ENCODE measurements at places on chromosomes 2 and 18.

DNA sequence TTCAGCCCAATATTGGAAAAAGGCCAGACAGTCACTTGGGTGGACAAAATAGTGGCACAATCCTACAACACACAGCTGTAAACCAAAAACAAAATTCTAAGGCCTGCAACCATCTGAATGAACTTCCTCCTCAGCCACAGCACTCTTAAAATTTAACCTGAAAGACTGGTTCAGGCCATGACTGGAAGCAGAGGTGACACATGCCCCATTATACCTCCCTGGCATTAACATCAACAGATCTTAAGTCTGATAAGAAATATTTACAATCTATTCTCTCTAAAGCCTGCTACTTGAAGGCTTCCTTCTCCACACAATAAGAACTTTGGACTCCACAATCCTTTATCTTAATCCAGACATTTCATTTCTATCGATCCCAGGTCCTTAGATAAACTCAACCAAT lies 192.4 kb upstream of the LRP1B start:
- no peak for DNase-seq

DNA sequence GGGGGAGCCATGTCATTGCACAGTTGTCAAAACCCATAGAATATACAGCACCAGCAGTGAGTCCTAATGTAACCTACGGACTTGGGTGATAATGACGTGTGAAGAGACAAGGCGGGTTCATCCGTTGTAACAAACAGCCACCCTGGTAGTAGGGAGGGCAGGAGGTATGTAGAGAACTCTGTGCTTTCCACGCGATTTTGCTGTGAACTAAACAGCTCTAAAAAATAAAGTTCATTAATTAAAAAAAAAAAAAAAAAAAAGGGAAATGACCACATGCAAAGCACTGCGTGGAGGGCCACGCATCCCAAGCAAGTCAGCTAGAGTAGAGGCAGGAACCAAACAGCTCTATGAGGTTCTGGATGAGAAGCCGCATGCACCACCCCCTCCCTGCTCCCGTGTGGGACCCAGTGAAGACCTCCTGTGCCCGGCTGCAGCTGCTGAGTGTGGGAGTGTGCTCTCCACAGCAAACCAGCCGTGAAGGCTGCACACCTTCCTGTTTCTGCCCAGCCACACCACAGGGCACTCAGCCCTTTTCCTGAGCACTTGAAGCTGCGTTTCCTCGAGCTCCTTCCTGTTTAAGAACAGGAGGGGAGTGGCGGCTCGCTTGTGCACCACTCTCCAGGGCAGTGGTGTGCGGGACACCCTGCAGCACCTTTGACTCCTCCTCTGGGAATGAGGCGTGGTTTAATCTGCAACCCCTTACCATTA lies 65.6 kb downstream of the ODC1 start:
- no peak for DNase-seq

DNA sequence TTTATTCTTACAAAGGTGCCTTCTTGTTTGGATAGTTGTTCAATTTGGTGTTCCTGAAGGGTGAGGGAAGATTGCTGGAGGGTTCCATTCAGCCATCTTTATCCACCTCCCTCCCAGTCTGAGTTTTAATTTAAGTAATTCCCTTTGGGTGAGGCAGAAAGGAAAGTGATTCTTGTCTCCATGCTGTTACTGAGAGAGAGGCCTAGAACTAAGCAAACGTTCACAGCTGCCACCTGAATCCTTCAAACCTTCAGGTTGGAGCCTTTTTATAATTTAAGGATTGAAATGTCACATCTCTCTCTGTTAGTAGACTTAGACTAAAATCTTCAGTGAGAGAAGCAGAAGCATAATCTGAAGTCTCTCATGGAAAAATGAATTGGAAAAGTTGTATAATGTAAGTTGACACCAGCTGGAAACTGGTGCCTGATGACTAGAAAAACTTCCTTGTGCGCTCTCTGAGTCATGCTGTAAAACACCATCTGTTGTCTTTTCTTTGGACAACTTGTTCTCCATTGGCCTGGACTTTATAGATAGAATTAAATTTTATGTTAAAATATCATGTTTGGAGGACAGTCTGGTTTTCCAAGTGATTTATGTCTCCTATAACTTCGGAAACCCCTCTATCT lies 14.6 kb downstream of the STRADB start:
- DNase-seq, result no peak

DNA sequence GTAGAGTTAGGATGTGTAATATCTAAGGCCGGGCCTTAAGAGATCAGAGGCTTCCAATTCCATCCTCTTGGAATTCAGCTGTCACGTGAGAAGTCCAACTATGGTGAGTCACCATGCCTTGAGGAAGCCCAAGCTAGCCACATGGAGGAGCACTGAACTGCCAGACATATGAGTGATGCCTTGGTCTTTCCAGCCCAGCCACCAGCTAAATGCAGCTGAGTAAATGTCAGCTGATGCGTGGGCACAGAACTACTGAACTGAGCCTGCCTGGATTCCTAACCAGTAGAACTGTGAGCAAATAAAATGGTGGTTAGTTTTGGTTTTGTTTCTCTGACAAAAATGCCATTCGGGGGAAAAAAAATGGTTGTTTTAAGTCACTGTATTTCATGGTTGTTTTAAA lies 153.7 kb upstream of the SERTAD2 start:
- DNase-seq, result peak; percentile 94

DNA sequence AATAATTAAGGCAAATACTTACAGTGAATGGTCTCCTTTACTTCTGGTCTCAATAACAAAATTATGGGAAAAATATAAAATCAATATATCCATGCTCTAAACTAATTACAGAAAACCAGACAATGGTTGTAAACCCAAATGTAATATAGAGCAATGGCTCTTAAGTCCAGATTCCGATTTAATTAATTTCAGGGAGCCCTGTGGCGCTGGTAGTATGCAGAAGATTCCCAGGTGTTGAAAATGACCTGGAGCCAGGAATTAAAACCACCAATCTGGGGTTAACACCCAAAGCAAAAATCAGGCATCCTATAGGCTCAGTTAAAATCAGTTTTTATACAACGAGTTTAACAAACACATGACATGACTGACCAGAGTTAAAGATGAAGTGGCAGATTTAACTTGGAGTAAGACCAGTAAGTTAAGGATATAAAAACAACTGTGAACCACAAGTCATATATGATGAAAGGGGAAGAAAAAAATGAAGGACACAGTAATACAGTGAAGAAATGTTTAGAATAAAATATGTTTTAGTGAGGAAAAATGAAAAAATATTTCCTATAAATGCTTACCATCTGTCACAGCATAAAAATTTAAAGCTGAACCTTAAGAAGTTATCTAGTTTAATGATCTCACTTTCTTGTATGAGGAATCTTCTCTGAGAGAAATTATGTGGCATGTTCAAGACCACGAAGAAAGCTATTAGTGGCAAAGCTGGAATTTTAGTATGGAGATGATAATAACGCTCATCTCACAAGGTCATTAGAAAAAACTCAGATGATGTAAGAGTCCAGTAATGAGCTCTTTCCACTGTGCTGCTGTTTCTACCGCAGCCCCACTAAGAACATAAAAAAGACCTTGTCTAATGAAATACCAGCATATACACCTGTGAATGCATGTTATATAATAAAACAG lies 45.8 kb upstream of the FLACC1 start:
- DNase-seq, result peak; percentile 86

DNA sequence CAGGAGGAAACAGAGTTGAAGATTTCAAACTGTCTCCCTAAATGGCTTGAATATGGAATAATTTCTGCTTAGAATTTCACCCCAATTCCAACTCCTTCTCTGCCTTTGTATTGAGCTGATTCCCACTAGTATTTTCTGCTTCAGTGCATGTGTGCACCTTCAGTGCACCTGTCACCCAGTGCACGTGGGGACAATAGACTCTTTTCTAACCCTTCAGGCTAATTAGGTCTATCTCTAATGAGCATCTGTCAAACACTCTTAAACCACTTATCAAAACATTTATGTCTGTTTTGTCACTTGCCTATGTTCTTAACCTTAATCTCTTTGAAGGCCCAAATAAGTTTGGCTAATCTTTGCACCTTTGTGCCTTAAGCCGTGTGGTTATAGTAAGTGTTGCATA lies 232.0 kb upstream of the NETO1 start:
- no peak for DNase-seq

DNA sequence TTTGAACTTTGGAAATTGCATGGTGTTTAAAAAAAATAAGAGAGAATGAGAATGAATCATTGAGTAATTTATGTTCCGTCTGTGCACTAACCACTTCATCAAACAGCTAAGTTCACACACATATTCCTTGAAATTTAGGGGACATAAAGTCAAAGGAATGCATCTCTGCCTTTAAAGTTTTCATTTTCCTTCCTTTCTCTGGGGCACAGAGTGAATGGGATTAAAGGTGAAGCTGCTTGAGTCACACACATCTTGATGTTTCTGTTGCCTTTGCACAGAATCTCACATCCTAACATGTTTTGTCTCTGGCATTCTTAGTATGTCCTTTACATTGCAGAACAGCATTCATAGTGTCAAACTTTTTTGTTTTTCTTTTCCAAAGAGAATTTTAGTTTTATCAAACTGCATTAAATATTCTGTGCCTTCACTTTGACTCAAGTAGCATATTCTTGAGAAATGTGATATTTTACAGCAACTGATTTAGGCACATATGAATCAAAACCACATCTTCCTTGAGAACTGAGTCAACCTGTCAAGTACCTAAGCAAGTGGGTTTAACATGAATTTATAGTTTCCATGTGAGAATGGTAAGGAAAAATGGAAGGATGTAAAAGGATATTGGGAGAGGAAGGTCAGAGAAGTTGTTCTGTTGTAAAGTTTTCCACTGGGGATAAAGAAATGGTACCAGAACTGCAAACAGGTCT lies 169.1 kb upstream of the THUMPD2 start:
- peak; percentile 34 for DNase-seq

DNA sequence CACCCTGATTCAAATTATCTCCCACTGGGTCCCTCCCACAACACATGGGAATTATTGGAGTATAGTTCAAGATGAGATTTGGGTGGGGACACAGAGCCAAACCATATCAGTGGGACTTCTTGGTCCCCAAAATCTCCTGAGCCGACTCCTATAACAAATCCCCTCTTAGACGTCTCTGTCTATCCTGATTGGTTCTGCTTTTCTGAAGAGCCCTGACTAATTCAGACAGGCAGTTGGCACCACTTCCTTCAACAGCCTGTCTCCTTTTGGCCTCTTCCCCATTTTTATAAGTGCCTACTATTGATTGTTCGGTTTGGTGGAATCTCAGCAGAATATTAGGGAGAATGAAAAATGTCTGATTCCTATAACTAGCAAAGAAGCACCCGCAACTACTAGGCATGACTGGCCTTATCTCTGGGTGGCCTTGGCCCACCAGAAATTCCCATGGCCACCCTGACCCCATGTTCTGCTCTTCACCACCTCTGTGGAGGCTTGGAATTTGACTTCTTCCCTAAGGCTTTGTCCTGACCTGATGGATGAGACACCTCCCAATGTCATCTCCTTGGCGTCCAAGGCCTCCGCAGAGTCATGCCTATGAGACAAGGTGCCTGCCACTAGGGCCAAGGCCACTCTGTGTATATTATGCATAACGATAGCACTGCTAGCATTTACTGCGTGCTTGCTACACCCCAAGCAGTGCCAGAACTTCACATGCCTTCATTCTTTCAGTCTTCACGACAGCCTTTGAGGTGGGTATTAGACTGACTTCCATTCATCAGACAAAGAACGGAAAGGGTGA lies 218.9 kb upstream of the COPS8 start:
- no peak for DNase-seq

- DNase-seq, result no peak
These were observed 426.3 kb upstream of the PKDCC start for GRCh38 chr2:41621563-41621962.

- DNase-seq, result no peak
These were observed 39.4 kb upstream of the CTDP1 start for GRCh38 chr18:79640064-79640672.

DNA sequence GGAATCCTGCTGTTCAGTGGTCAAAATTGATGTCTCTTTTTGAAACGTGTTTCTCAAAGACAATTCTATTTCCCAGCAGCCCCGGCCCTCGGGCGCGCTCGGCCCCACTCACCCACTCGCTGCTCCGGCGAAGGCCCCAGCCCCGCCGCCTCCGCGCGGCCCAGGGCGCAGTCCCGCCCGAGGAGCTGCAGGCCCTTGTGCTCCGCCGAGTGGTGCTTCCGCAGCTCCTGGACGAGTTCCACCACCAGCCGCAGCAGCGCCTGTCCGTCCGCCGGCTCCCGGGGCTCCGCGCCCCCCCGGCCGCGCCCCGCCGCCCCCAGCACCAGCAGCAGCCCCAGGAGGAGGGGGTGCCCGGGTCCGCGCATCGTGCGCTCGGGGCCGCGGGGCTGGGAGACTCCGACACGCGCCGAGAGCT lies 413 bp downstream of the ALKAL2 start:
- DNase-seq, result no peak

DNA sequence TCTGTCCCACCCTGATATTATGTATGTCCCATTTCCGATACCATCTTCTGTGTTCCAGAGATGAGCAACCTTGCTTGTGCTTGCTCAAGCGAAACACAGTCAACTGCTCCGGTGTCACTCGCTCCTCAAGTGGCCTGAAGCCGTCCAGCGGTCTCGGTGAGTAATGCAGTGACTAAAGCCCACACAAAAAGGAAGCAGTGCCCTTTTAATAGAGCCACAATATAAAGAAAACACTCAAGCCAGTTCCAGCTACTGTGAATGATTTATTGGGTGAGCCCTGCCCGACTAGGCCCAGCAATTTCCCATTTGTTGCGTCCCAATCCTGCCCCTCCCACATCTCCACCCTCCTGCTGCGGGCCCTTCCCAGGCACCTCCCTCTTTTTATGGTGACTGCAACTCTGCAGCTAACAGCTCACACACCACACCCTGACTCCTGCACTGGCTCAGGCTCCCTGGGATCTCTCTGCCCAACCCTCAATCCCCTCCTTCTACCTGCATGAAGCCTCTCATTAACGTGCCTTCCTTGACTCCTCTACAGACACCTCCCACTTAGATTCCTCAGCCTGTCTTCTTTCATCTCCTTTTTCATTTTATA lies 44.2 kb upstream of the DSC1 start:
- DNase-seq, result no peak

DNA sequence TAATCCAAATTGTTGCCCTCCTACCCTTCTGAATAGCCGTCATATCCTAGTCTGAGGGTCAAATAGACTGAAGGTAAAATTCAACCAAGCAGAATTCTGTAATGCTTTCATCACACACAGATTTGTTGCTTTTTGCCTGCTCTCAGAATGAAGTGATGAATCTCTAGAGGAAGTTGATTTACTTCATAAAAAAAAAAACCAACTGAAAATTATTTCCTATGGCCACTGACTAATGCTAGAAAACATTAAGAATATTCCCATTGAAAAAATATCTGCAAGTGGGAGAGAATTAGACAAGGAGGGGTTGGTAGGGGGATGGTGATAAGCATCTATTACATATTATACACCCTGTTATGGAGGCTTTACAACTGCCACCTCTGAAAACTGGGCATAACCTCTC lies 2.3 kb upstream of the IL1RL2 start:
- DNase-seq, result no peak

DNA sequence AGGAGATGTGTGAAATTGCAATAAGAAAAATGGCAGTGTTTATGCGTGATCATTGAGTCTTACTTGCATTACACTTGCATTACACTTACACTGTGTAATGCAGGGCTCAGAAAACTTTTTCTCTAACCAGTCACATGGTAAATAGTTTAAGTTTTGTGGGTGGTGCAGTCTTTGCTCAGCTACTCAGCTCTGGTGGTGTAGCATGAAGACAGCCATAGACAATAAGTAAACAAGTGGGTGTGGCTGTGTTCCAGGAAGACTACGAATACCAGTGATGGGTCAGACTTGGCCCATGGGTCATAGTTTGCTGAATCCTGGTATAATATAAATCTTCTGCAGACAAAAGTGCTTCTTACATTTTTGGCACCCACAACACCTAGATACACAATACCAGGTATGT lies 115.6 kb upstream of the CYP1B1 start:
- no peak for DNase-seq

- DNase-seq, result peak; percentile 75
These were observed 43.1 kb upstream of the PTH2R start for GRCh38 chr2:208363485-208363884.

Data from fibroblast of skin of left biceps (primary cell).